ENCODE measurements at places on chromosomes 3 and 15.

DNA sequence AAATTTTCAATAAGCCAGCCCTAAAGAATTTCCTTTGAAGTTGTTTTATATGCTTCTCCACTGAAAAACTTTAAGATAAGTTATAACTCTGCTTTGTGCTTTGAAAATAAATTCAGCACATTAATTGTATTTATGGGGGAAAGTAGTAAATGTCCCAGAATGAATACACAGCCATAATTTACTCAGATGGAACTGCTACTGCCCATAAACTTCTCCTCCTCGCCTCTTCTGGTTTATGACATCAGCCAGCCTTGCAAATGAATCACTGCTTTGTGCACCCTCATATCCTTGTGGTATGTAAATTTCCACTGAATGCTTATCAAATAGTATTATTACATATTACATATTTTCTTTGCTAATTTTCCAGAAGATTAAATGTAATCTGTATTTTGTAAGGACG is 302.0 kb downstream of the DIPK2A start:
- DNase-seq: no peak

DNA sequence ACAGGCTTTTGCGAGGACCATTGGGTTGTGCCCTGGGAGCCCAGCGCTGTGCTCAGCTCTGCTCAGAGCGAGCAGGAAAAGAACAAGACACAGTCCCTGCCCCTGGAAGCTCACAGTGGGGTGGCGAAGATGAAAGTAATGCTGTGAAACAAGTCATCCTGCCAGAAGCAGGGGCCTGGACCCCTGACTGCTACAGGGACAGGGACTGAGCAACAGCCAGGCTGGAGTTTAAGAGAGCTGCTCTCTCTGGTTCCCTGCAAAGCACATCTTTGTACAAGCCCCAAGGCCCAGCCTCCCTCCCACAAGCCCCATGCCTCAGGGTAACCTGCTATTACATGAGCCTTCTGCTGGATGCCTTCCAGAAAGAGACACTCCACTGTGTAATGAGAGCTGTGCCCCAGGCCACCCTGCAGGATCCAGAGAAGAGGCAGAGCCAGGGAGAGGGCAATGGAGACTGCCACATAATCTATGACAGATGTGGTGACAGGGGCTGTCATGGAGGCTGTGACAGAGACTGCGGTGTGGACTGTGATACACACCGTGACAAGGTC is 7.1 kb upstream of the HCN4 start:
- no peak for DNase-seq

DNA sequence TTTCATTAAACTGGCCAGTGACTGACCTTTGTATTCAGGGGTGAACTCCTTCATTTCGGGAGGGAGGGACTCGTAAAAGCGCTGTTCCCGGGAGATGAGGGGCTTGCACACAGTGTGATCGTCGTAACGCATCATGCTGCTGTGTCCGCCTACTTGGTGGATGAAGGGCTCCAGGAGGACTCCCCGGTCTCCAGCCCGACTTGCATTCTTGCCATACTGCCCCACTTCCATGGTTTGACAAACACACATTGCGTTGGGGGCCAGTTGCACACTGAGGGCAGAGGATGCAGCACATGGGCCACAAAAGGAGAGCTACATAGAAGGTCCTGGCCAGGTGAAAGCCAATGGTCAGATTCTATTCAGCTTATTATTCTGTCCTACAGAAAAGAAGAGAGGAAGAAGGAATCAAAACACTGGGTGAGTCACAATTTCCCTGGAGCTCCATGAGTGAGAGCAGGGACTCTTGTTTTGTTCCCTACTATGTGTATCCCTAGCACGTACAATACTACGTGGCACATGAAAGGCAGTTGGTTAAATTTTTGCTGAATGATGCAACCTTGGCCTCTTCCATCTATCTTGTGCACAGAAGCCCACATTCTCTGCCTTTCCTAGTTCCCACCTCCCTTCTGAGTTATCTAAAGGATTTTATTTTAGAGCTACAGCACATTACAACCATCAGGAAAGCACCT is 24.2 kb upstream of the GMPPB start:
- DNase-seq: no peak

DNA sequence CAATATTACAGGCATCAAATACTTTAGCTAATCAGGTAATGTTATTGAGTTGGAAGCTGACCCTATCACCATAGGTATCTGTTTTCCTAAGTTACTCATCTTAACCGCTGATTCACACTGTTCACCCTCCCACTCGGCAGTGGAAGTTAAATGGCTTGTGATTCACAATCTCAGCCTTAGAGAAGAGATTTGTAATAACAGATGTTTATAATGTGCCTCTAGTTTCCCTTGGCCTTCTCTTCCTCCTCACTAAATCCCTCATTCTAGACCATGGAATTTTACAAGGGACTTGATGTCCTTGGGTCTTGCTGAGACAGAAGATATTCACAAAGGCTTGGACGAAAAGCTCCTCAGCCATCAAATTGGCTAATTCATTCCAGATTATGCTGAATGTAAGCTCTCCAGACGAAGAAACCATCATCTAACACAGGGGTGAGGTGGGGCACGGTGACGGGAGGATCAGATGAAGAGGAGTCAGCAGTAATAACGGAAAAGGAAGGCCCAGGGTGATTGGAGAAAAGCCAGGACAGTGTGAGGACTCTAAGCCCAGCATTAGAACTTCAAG is 931.7 kb downstream of the MCTP2 start:
- DNase-seq: no peak

DNA sequence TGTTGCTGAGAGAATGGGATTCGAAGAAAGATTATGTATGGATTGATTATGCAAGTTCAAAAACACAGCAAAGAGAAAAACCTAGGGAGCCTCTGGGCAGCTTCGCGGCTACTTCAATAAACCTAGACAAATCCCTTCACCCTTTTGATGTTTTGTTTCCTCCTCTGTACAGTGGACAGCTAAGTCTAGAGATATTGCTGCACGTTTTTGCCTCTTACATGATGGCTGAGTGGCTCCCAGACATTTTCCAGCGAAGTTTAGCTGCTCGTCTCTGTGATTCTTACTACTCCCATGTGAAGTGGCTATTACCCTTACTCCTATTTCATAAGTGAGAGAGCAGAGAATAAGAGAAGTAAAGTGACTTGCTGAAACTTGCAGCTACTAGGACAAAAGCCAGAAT is 695.0 kb upstream of the GRM7 start:
- DNase-seq: no peak
